ENCODE measurements at places on chromosomes 16 and 17.

DNA sequence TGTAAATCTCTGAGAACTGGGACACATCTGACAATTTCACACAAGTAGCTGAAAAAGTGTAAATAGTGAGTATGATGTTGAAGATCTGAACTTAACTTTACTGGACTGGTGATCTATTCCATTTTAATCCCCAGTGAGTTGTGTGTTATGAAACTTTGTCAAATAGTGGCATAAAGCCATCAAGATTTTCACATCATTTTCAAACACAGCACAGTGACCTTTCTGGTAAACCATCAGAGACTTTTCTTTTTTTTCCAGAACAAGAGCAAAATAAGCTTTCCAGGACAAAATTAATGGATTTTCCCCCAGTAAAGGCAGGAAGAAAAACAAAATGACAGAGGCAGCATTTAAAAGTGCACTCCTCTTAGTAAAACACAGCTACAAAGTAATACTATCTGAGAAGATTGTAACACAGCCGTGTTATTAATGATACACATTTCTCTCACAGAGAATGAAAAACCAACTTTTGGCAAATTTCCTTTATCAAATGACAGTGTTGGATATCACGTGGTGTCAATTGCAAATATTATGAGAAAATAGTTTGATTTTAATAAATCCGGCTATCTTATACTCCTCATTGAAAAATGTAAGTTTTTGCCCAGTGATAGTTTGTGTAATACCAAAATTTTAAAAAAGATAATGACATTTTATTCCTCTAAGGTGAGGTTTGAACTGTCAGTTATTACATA lies 16.8 kb upstream of the COL1A1 start:
- no peak for DNase-seq

GRCh38 chr16:66326991-66327513 lies 39.4 kb upstream of the CDH5 start:
- no peak for DNase-seq

- DNase-seq, result no peak
Observed at GRCh38 chr16:15775663-15776304, 81.0 kb downstream of the MYH11 start.

GRCh38 chr16:77336637-77337036 lies 98.2 kb downstream of the ADAMTS18 start:
- no peak for DNase-seq

- DNase-seq, result no peak
Observed at GRCh38 chr17:1645207-1646171, at the start of gene SCARF1. Gene SCARF1, minus strand, starts transcription at chr17:1645732. Its CDS starts 35 bp downstream, at chr17:1645697.

DNA sequence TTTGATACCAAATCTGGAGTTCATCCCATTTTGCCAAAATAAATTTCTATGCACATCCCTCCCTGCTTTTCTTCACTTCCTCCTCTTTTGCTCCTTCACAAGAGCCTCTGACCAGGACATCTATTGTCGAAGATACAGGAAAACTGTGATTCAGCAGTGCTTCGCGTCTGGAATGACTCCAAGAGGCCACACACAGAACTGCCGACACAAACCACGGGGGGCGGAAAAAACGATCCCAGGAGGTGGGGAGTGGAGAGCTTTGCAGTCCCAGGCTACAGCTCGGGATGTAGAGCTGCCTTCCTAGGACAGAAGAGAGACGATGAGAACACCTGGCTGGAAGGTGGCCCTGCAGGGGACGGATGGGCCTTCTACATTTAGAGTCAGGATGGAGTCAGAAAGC lies 102.8 kb downstream of the XYLT1 start:
- DNase-seq, result no peak

DNA sequence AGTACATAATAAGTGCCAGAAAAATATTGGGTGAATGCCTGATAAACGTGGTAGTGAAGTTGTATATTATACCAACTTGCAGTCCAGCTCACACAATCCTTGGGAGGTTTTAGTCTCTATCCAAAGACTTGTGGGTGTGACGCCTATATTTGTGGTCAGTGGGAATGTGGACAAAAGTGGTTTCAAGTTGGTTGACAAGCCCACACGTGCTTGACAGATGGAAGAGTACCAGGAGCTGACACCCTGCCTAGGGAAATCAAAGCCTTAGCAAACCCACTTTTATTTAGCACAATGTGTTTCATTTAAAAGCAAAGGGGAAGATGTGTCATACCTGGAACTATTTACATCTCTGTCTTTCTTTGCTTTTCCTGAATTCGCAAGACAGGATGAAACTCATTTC lies 79.0 kb downstream of the CA10 start:
- no peak for DNase-seq

- no peak for DNase-seq
Observed at GRCh38 chr17:28508211-28508724, 2.1 kb downstream of the FOXN1 start.

DNA sequence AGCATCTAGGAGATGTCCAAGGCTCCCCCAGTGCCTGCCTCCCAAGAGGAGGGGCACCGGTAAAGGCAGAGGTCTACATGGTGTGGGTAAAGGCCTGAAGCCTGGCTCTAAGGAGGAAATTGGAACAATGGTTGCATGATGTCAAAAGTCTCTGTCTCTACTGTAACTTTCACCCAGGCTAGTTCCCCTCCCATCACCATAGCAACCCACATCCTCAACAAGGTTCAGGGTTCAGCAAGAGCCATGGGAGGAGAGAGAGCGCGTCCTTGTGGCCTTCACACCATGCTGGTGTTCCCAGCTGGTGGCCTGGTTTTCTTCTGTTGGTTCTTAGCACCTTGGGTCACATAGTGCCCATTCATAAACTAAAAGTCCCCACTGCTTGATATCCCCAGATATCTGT lies 196.7 kb upstream of the CDH5 start:
- no peak for DNase-seq

DNA sequence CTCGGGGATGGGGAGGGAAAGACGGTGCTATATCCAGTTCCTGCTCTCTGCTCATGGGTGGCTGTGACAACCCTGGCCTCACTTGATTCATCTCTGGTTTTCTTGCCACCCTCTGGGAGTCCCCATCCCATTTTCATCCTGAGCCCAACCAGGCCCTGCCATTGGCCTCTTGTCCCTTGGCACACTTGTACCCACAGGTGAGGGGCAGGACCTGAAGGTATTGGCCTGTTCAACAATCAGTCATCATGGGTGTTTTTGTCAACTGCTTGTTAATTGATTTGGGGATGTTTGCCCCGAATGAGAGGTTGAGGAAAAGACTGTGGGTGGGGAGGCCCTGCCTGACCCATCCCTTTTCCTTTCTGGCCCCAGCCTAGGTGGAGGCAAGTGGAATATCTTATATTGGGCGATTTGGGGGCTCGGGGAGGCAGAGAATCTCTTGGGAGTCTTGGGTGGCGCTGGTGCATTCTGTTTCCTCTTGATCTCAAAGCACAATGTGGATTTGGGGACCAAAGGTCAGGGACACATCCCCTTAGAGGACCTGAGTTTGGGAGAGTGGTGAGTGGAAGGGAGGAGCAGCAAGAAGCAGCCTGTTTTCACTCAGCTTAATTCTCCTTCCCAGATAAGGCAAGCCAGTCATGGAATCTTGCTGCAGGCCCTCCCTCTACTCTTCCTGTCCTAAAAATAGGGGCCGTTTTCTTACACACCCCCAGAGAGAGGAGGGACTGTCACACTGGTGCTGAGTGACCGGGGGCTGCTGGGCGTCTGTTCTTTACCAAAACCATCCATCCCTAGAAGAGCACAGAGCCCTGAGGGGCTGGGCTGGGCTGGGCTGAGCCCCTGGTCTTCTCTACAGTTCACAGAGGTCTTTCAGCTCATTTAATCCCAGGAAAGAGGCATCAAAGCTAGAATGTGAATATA lies 4.8 kb upstream of the LASP1NB start:
- no peak for DNase-seq
